Astrocyte (in vitro differentiated cells and primary cell): ENCODE measurements at places on chromosomes 11 and 22.

DNA sequence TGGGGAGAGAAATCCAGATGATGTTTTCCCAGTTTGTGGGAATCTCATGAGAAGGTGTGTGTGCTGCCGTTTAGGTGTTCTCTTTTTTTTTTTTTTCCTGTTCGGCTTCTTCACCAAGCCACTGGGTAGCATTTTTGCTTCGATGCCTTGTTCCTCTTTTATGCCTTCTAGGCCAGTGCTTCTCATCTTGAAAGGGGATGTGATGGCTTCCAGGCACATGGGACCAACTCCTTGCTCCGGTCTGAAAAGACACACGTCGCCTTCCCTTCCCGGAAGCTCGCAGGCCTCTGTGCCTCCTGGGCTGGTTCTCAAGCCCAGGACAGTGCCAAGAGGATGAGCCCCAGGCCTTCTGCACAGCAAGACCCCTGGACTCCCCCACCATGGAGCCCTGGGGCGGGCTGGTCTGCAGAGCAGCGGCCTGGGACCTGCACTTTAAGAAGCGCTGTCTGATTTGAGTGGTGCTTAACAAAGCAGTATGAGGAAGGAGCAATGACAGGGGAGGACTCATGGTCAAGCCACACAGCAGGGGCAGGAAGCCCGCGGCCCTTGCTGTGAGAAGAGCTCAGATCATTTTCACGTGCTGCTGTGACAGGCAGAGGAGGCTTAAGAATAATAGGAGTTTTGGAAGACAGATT is 158.8 kb downstream of the MPPED1 start:
- no peak for DNase-seq

GRCh38 chr11:7657306-7658025 is 15.8 kb downstream of the CYB5R2 start:
- peak; percentile 3 for DNase-seq

DNA sequence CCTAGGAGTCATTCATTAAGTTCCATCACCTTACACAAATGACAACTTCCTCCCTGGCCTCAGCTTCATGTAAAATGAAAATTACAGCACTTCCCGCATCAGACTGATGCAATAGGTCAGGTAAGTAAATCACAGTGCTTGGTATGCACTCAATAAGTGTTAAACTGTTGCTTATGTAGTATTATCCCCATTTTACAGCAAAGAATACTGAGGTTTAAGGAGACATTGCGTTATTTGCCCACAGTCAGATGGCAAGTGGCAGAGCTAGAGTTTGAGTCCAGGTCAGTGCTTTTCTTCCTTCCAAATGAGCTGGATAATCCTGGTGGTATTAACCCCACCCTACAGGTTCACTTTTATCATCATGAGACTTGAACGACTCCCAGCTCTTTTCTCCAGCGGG is 29.7 kb downstream of the WT1 start:
- no peak for DNase-seq

DNA sequence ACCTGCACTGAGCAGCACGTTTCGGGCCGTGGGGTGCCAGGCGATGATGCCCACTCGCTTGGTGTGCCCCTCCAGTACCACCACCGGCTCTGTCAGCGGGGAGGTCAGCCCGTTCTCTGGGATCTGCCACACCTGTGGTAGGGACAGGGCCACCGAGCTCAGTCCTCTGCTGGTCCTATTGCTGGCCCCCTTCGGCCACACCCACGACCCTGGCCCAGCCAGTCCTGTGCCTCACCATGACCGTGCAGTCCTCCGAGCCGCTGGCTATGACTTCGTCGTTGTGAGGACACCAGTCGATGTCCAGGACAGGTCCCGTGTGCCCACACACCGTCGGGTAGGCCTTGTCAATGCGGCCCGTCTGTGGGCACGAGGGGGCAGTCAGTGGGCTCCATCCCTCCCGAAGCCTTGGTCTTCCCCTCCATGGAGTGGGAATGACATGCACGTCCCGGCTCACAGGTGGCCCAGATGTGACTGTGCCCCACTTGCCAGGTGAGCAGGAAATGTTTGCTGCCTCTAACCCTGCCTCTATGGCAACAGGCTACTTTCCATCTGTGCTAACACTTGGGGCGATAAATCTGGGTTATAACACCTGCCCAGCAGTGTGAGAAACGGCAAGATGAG is 1.4 kb downstream of the CORO1B start:
- DNase-seq = no peak

DNA sequence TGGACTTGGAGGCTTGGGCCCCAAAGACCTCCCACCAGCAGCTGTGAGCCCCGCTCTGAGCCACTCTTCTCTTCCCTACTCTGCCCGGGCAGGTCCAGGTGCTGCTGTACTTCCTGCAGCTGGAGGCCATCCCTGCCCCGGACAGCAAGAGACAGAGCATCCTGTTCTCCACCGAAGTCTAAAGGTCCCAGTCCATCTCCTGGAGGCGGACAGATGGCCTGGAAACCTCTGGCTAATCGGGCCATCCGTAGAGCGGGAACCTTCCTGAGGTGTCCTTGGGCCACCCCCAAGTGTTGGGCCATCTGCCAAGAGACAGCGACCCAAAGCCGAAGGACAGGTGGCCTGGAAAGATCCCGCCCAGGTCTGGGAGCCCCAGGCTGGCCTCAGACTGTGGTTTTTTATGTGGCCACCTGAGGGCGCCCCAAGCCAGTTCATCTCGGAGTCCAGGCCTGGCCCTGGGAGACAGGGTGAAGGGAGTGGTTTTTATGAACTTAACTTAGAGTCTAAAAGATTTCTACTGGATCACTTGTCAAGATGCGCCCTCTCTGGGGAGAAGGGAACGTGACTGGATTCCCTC is 135.1 kb downstream of the BCR start:
- DNase-seq = peak; percentile 62
